ENCODE measurements at places on chromosomes 16 and 17.
A peak's percentile ranks its signal among the peaks of the same experiment; 100 is the strongest.

GRCh38 chr17:80043963-80044362, 7.5 kb downstream of the CCDC40 start:
- no peak for DNase-seq

GRCh38 chr16:80459331-80459777, 81.4 kb upstream of the DYNLRB2 start:
- DNase-seq = no peak

DNA sequence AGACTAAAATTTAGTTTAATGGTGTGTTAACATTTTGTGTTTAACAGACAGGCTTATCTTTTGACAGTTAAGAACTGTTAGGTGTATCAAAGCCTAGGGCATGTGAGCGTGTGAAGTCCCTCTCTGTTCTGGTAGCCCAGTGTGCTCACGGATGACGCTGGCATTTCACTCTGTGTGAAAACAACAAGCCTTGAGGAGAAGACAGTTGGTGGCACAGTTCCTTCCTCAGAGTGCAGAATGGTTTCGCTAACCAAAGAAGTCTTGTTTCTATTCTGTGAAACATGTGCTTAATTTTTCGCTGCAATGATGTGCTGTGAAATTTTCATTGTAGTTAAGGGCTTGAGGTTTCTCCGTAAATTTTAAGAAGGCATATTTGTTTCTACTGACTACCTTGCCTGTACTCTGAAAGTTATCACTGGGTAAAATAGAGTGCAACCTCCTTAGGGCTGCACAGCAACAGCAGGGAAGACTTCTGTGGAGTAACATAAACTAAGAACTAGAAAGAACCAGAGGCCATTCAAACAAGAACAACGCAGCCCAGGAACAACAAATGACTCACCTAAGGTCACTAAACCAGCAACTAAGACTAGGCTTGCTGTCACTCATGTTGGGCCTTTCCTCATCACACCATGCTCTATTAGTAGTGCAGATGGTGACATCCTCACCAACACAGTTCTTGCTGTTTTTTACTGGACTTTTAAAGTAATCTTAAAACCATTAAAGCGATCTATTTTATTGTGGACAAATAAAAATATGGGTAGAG, 33.4 kb downstream of the BRD7 start:
- no peak for DNase-seq

DNA sequence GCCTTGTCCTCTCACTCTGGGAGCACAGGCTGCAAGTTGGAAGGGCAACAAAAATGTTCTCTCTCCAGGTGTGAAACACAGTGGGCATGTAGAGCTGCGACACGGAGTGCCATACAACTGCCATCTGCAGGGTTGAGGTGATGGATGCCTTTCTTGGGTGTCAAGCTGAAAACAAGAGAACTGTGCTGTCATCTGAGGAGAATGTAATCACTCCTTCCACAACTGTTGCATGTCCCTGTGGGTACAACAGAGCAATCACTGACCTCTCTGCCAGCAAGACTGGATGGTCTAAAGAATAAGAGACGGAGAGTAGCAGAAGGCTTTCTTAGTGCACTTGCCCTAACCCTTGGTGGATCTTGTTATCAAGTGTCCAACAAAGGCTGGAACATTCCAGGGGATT, 29.2 kb downstream of the SLFN11 start:
- DNase-seq = no peak

GRCh38 chr16:3362931-3363330, 7.2 kb downstream of the OR2C1 start:
- no peak for DNase-seq

GRCh38 chr17:56910509-56911235, 3.2 kb downstream of the TRIM25 start:
- no peak for DNase-seq

- DNase-seq = no peak
These were observed 174.0 kb downstream of the VPS53 start for GRCh38 chr17:540631-541030.

- no peak for DNase-seq
These were observed 84.2 kb downstream of the HS3ST2 start for GRCh38 chr16:22898131-22898530.

DNA sequence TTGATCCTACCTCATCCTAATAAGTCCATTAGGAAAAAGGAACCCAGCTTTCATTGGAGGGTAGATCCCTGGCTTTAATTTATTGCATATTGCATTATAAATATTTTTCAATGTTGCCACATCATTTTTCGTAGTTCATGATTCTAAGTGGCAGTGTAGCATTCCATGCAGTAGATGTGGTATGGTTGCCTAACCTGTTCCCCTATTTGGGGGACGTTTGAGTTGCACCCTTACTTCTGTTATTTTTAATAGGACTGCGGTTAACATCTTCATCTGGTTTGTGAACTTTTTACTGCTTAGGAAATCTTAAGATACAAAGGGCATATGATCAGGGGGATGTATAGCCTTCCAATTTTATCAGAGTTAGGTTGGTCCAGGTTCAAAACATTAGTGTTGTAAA, 5.4 kb downstream of the SCPEP1 start:
- no peak for DNase-seq

- no peak for DNase-seq
These were observed 15.6 kb upstream of the TRIM25 start for GRCh38 chr17:56929362-56929969.

GRCh38 chr17:35088881-35089585, 25.5 kb upstream of the RFFL start:
- DNase-seq = peak; percentile 91

DNA sequence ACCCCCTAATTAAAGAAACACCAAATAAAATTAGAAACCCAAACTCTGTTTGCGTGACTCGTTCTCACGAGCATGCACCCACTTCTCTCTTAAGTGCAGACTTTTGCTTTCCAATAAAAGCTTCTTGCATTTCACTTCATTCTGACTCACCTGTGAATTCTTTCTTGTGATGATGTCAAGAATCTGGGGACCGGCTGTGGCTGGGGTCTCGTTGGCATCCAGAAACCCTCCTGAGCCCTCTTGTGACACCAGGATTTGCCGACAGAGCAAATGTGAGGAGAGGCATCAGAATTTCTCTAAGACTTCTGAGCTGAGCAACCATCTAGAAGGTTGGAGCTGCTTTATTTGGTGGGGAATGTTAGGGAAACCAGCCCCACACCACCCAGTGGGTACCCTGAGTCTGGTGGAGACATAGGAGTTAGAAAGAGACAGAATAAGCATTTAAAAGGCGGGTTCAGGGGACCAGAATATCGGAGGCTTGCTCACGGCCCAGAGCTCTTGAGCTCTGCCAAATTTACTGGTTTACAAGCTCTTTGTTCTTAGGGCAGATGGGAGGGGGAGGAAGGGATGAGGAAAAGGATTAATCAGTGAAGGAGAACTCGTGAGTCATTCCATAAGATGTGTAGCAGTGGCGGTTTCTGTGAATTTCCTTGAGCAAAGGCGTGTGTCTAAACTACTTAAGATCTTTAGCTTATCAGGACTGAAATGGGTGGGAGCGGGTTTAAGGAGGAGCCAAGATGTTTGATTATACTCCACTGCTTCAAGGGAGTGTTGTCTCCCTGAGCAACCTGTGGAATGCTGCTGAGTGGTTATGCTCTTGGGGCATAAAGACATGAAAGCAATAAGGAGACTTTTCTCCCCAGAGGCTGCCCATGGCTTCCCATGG, 24.2 kb upstream of the TMC5 start:
- DNase-seq = no peak

- DNase-seq = no peak
These were observed 42.1 kb downstream of the IKZF3 start for GRCh38 chr17:39822051-39822451.

GRCh38 chr16:13351601-13352217, 450.3 kb downstream of the SHISA9 start:
- DNase-seq = no peak

GRCh38 chr17:59329176-59330052, 2.0 kb upstream of the YPEL2 start:
- DNase-seq = peak; percentile 67

DNA sequence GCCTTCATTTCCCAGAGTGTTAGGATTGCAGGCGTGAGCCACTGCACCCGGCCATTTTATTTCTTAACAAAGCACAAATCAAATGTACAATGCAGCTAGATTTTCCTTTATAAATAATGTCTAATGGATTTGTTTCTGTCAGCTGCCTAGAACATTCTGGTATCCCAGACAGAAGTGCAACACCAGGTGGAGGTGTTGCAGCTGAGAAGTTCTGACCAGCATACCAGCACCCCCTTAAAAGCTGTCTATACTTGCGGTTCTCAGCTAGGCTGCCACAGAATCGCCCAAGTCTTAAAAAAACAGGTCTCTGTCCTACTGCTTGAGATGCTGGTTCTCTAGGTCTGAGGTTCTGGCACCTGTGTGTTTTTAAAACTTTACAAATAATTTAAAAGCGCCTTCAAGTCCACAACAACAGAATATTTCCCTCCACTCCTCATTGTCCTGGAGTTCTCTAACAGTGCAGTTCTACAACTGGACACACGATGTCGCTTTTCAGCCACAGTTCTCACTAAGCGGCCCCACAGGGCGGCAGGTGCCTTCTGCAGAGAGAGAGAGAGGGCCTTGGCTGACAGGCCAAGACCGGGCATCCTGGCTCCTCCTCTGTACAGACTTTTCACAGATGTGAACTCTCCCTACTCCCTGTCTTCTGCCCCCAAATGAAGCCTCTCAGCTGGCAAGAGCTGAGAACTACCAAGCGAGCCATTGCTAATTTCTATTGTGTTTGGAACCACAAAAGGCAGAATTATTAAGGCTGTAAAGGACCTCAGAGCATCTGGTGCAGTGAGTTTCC, 32.6 kb upstream of the MEOX1 start:
- peak; percentile 81 for DNase-seq

- DNase-seq = no peak
These were observed 14.1 kb upstream of the NLRP1 start for GRCh38 chr17:5598457-5598856.

DNA sequence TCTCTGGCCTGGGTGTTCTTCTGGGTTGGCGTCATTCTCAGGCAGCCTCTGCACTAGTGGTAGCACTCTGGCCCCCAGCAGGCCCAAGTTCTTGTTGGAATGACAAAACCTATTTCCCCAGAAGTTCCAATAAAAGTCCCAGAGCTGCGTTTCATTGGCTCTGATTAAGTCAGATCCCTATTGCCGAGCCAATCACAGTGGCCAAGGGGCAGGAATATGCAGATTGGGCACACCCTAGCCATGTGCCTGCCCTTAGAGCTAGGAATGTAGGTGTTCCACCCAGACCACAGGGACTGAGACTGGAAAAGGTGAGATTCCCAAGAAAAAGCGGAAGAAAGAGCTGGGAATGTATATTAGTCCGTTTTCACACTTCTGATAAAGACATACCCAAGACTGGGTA, 44.9 kb upstream of the POLR3E start:
- no peak for DNase-seq

DNA sequence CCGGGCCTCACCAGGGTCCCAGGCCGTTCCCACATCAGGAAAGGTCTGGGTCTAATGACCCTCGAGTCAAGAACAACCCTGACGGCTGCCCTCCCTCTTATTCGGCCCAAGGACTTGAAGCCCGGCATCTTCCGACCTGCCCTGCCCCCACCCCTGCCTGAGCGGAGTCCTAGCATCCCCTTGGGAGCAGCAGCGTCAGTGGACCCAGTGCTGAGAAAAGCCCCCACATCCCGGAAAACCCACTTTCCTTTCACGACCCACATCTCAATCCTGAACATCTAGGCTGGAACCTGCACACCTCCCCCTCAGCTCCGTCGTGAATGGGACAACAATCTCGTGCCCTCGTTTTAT, 769 bp downstream of the TMEM88 start:
- DNase-seq = peak; percentile 68

DNA sequence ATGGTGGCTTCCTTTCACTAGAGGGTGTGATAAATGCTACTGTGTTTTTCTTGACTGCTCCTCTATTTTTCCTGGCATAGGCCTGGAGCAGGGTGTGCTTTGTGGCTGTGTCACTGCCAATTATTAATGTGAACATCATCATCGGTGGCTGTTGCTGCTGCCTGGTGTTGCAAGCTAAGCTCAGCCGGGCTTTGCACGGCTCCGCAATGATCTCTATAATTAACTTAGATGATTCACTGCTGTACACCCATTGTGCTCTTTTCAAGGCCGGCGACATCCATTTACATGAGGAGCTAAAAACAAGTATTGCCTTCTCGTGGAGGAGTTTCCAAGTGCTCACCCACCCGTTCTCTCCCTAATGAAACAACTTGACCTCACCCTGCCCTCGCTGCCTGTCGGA, 160.1 kb upstream of the IRX3 start:
- DNase-seq = peak; percentile 83

DNA sequence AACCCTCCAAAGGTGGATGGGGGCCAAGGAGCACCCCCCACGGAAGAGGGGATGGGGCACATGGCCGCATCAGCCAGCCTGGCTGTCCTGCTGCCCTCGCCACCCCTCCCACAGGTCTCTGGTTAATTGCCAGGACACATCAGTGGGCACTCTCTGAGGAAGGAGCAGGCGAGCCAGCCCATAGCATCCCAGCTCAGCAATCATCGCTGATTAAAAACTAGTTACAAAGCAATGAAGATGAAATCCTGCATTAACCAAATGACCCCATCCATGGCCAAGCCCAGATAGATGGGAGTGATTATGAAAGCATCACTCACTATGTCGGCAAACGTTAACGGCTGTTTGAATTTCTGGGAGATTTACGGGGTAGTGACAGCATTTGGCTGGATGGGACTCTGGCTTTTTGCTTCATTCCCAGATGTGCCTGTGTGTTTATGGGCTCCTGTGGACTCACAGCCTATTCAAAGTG, 45.3 kb downstream of the CCDC182 start:
- no peak for DNase-seq

DNA sequence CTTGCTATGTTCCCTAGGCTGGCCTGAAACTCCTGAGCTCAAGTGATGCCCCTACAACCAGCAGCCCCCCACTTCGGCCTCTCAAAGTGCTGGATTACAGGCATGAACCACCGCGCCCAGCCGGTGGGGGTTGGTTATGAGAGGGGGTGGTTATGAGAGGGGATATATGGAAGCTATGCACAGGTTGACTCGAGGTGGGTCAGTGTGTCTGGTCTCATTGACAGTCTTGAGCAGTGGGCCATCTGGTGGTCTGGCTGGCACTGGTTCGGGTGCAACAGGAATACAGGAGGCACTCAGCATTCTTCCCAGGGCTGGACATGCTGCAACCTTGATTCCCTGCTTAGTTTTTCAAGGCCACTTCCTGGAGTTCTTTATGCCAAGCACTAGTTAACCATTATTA, 5.6 kb upstream of the STX1B start:
- DNase-seq = no peak

Measured in psoas muscle (tissue), 8 donors.